Calu3 (cell line): ENCODE measurements at places on chromosomes 6 and 20.

GRCh38 chr6:158237656-158238055 lies 69.5 kb downstream of the GTF2H5 start:
- no peak for DNase-seq

DNA sequence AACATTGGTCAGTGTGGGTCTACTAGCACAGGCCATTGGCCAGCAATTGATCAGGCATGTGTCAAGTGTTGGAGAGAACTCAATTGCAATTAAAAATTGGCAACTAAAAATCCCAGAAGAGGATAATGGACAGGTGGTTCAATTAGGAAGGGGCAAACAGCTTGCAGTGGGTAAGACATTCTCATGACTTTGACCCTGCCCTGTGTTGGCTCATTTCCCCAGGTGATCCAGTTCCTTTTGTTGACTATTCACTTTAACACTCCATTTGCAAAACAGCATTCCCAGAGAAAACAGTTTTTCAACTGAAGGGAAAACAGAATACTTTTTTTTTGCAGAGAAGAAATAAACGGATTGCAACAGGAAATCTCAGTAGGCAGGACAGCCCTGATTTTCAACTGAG lies 28.9 kb upstream of the SCGN start:
- DNase-seq = no peak

- DNase-seq = no peak
Observed at GRCh38 chr6:42873313-42873712, 6.1 kb upstream of the RPL7L1 start.

GRCh38 chr6:29945281-29945820 lies 3.0 kb downstream of the HLA-A start:
- no peak for DNase-seq

DNA sequence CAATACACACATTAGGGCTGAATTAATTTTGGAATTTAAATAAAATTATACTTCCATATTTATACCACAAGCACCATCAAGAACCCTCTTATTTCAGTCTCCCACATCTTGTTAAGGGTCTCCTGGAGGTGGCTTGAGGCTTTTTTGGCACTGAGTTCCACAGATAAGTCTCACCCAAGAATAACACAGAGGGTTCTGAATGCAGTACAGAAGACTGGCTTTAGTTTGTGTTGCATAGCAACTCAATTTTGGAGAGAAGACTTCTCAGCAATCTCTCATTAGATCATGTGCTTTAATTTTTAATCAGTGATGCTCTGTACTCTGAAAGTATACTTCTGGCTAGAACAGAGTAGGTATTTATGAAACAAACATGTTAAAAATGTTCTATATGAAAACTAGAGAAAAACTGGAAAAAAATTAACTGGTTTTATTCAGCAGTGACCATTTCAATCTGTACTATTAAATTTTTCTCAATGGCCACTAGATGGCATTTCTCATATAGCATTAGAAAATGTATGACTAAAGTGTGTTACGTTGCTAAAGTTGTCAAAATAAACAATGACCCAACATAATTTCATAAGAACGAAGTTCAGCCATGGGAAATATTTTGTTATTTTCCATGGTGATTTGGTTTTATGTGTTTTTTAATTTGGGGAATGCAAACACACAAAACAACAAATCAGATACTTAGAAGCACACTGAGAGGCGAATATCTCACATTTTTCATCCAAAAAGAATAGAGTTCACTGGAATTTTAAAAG lies 32.7 kb upstream of the MAP7 start:
- no peak for DNase-seq

GRCh38 chr6:16181439-16182297 lies 52.8 kb downstream of the MYLIP start:
- no peak for DNase-seq

- no peak for DNase-seq
Observed at GRCh38 chr20:31823360-31824124, 4.4 kb downstream of the MYLK2 start.

GRCh38 chr6:36677753-36678487 lies 594 bp upstream of the CDKN1A start:
- DNase-seq = no peak

- DNase-seq = peak; percentile 95
Observed at GRCh38 chr6:32087574-32088486, 21.3 kb downstream of the TNXB start.

DNA sequence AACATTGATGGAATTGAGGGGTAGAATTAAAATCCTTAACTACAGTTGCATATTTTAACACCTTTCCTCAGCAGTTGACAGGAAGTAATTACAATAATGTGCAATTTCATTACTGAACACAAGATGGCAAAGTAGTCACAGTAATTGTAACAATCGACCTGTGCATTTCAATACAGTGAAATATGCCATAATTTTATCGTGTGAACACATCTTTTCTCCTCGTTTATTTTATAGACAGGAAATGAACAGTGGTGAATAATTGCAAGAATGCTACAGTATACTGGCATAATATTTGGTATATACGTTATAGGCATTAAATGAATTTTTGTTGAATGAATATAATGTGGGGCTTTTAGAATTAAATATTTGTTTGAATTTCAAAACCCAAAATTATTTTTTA lies 25.0 kb downstream of the CYB5R4 start:
- no peak for DNase-seq

DNA sequence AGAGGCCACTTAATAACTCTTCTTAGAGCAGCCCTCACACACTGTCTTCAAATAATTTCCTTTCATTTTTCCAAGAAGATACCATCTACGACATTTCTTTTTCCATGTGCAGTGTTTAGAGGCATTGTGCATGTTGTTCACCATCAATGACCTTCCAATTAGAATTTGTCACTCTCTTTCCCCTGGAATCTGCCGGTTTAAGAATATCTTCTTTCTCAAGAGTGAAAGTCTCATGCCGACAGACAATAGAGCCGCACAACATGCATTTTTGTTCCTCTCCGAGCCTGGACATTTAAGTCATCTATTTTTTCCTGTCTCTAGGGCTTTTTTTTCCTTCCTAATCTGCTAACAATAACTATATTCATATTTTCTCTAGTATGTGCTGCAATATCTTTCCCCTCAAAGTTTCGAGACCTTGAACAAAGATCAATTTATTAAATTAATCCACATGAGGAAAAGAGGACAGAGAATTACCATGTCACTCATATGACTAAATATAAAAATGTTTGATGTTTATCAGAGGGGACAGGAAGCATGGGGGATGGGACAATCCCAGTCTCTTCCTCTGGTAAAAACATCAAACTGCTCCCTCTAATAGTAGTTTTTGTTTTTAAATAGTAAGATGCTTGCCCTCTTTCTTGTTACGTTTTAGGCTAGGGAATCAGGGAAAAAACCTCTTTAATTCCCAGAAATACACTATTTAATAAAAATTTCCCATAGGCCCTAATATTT lies 893.4 kb downstream of the C6orf118 start:
- DNase-seq = no peak

DNA sequence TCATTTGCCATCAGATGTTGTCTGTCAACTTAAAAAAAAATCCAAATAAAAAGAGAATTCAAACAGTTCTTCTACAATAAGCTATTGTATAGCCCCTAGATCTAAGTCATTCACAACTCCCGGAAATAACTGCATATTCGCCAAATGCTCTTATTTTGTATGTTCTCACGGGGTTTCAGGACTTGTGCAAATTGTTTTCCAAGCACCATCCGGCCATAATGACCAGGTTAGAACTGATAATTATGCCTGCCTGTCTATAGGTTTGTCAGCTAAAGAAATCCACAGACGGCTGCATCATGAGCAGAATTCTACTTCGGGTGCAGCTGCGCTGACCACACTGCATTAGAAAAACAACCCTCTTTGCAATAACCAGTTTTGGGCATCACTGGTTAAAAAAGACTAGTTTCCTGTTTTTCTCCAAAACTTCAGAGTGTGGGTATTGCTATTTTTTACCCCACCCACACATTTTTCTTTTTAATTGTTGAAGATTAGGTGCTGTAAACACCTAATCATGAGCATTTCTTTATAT lies 87.7 kb downstream of the HIVEP2 start:
- DNase-seq = no peak

DNA sequence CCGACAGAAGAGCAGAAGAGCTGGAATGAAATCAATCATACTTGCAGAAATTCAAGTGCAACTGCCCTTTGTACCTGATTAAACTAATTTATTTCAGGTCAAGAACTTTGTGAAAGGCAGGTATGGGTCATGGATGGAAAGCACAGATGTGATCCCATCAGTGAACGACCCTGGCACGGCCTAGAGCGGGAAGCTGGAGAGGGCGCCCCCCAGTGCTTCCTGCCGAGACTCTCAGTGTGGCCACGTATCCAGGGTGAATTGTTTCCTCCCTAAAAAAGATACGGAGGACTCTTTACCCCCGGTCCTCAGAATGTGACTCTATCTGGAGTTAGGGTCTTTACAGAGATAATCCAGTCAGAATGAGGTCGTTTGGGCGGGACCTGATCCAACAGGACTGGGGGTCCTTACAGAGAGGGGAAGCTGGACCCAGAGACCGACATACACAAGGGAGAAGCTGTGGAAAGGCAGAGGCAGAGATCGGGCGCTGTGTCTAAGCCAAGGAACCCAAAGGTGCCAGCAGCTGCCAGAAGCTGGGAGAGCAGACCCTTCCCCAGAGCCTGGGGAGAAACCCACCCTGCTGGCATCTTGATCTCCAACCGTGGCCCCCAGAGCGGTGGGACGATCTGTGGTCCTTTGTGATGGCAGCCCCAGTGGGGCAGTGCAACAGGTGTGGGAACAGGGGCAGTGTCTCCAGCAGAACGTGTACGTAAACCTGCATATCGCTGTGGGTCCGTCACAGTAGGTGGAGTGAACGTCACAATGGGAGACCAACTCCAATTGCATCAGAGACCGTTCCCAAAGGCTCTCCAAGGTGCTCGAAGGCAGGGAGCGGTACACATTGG lies 91.9 kb downstream of the TAF4 start:
- no peak for DNase-seq

- DNase-seq = no peak
Observed at GRCh38 chr6:41935193-41935574, 6.4 kb downstream of the CCND3 start.

DNA sequence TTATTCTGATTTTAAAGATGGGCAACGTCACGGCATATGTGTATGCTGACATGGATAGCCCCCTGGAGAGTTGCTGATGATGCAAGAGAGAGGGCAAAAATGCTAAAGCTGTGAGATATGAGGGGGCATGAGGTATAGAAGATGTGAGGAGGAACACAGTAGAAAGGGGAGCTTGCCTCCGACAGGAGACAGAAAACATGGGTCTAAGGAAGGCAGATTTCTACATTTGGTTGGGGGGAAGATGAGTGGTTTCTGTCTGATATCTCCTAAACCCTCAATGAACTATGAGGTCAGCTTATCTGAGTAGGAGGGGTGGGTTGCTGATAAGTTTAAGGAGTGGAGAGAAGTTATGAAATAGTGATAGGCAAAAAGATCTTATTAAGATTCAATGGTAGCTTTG lies 6.0 kb downstream of the RNF24 start:
- no peak for DNase-seq

DNA sequence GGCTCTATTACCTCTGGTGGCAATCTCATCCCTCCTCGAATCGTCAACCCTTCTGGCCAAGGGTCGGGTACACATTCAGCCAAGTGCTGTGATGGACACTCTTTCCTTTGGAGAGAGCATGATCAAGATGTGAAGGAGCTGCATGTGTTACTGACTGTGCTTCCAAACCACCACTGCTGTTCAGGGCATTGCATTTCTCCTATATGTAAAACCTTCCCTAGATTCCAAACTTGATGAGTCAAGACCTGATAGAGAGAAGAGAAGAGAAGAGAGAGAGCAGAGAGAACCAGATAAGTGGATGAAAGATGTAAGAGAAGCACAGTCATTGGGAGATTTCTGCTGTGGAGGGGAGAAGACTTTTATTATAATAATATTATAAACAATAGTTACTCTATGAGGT lies 162.2 kb downstream of the KCNQ5 start:
- DNase-seq = no peak

DNA sequence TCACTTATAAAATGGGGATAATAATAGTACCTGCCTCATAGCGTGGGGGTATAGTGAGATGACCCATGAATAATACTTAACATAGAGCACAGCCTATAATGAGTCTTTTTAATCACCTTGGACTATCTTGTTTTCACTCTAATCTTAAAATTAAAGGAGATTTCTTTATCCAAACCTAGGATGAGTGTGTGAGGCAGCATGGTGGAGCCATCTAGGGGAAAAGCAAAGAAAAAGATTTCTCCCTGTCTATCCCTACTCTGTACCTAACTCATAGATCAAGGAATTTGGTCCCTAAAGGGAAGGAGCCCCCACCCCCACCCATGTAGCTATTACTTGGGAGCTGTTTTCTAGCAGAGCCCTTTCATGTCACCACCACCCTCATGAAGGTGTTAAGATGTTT lies 45.2 kb upstream of the PAK5 start:
- DNase-seq = peak; percentile 5

DNA sequence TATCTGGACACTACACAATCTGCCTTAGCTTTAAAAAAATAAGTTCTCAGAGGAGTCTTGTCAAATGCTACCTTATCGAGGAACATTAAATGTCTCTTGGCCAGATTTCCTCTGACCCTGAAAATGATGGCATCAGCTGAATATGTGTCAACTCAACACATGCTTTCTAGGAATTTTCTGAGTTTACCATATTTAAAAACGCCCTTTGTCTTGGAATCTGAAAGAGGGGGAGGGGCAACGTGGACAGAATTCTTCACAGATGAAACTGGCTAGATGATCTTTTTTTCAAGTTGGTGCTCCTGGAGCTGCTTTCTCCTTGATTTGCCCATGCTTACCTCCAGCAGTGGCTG lies 5.1 kb downstream of the SOX4 start:
- DNase-seq = no peak

DNA sequence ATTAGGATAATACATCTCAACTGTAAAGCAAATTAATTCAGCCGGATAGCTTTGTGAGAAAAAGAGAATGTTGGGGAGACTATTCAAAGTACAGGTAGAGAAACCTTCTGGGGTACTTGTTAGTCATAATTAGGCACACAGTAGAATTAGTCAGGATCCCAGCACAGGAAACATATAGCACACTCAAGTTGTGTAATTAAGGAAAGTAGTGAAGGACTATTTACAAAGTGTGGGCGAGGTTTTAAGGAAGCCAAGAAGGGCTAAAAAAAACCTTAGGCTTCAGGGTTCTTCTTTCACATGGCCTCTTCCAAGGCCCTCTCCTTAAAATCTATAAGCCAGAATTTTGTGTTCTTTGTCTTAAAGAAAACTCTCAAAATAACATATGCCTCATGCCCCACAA lies 126.7 kb downstream of the RTN4IP1 start:
- DNase-seq = no peak

DNA sequence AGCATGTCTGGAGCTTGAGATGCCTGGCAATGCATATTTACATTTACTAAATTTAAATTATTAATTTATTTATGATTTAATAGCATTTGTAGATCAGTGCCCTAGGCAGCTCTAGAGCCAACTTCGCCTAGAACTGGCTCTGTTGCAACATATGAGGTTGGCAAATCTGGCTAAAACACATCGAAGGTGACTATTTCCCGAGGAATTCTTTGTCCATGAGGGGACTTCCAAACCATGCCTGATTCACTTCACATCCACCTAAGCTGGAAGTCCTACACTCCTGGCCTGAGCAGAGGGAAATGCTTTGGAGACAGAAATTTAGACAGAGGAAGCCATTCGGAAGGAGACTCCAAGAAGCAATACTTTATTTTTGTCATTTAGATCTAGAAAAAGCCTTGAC lies 211.0 kb upstream of the ARG1 start:
- no peak for DNase-seq
